ENCODE measurements at places on chromosomes 1 and 21. TPM values are rescaled to one million over a fixed set of nuclear protein-coding genes. Genes with fewer than 3 reads are reported as not detected.

Gene SLC45A3
- 0.54 TPM for total RNA-seq

Gene RHD
- total RNA-seq = not detected

Gene PKP1
- 0.54 TPM for total RNA-seq

Gene INTS11
- 46.8 TPM for total RNA-seq

Gene TCHHL1
- not detected for total RNA-seq

Gene RERE
- 21.9 TPM for total RNA-seq

Gene ADAMTSL4
- total RNA-seq = 7.0 TPM

Gene LRRN2
- 0.65 TPM for total RNA-seq

Gene FAM20B
- 57.6 TPM for total RNA-seq

Gene TRIM46
- 3.5 TPM for total RNA-seq

Gene HMCN1
- total RNA-seq = 76.6 TPM

Gene TNNI3K
- total RNA-seq = 1.6 TPM

Gene FLG2
- not detected for total RNA-seq

Gene TAS1R1
- 0.43 TPM for total RNA-seq

Gene FCGR3B
- total RNA-seq = not detected

Gene CR1L
- total RNA-seq = not detected

Gene CFAP141
- total RNA-seq = not detected

Gene OXCT2
- 3.4 TPM for total RNA-seq

Gene LCE6A
- total RNA-seq = not detected

Gene GBP7
- not detected for total RNA-seq

Gene FCRL5
- not detected for total RNA-seq

Gene LORICRIN
- not detected for total RNA-seq

Gene IKBKE
- 17.2 TPM for total RNA-seq

Gene FAM131C
- total RNA-seq = 0.26 TPM

Gene EXTL1
- total RNA-seq = 0.26 TPM

Gene FNBP1L
- 16.4 TPM for total RNA-seq

Gene VSIG8
- not detected for total RNA-seq

Gene GNG12
- 310 TPM for total RNA-seq

Gene LMX1A
- total RNA-seq = not detected

Gene OR6K3
- total RNA-seq = not detected

Gene CCDC24
- total RNA-seq = 3.0 TPM

Gene PHLDA3
- 67.7 TPM for total RNA-seq

Gene REN
- not detected for total RNA-seq

Gene HHIPL2
- total RNA-seq = 17.5 TPM

Gene CLCNKA
- not detected for total RNA-seq

Gene WDTC1
- 26.1 TPM for total RNA-seq

Gene HUNK
- total RNA-seq = 0.13 TPM

Gene PTCH2
- 0.13 TPM for total RNA-seq

Gene RNF19B
- total RNA-seq = 15.3 TPM

Gene WDR77
- total RNA-seq = 24.8 TPM

Gene RNF186
- total RNA-seq = not detected

Gene CFAP45
- 0.65 TPM for total RNA-seq

Gene DENND2C
- total RNA-seq = 10.2 TPM

Gene SMIM11
- total RNA-seq = 14.4 TPM

Gene RGS1
- total RNA-seq = 0.43 TPM

Gene SLFNL1
- 0.43 TPM for total RNA-seq

Gene CAPN8
- total RNA-seq = not detected

Gene SAMD13
- total RNA-seq = 0.97 TPM

Gene TMEM82
- not detected for total RNA-seq

Gene DESI2
- 79.2 TPM for total RNA-seq

Gene MUL1
- 29.8 TPM for total RNA-seq

Gene OPTC
- not detected for total RNA-seq

Gene OR10Z1
- total RNA-seq = not detected

Gene LY9
- total RNA-seq = not detected

Gene HAO2
- total RNA-seq = not detected

Gene TAL1
- total RNA-seq = 0.22 TPM
